ENCODE measurements at places on chromosomes 3 and 15. TPM values are rescaled to one million over a fixed set of nuclear protein-coding genes. Genes with fewer than 3 reads are reported as not detected.

DNA sequence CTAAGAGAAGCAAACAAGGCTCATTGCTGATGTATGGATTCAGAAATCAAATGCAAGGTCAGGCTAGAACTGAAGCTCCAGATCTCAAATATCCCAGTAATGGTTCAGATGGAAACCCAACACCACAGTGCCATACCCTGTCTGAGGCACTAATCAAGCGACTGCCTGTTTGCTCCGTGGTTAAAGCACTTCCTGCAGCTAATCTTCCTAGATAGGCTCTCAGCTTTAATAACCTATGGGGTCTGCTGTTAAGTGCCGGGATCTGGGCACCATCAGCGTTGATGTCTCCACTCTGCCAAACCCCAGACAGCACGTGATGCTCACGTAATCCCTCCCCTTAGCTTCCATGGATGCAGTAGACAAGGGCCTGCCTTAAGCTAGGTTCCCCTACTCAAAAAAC, 262.6 kb downstream of the MECOM start:
- DNase-seq: no peak

DNA sequence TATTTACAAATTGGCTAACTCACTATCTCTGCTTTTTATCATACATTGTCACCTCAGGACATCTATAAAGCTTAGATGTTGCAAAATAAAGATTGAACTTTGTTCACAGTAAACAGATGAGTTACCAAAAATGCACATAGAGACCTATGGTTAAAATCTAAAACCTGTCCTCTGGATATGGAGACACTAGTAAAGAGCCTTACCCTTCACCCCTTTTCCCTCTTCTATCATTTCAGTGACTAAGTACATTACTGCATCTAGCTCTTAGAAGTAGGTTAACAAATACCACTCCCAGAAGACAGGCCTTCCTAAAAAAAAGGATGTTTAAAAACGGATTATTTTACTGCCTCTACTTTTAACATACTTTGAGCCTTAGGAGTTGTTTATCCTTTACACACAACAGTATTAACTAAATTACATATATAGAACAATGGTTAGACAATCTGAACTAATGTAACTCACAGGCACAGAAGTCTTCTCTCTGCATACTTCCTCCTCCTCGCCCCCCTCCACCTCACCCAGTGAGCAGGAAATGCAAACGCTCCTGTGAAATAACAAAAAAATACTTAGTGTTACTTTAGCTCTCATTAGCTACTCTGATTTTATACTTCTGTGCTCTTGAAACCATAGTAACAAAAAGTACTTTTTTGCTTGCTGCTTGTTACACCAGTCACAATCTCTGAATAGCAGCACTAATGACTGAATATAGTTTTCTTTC, 23.3 kb downstream of the IREB2 start:
- no peak for DNase-seq

DNA sequence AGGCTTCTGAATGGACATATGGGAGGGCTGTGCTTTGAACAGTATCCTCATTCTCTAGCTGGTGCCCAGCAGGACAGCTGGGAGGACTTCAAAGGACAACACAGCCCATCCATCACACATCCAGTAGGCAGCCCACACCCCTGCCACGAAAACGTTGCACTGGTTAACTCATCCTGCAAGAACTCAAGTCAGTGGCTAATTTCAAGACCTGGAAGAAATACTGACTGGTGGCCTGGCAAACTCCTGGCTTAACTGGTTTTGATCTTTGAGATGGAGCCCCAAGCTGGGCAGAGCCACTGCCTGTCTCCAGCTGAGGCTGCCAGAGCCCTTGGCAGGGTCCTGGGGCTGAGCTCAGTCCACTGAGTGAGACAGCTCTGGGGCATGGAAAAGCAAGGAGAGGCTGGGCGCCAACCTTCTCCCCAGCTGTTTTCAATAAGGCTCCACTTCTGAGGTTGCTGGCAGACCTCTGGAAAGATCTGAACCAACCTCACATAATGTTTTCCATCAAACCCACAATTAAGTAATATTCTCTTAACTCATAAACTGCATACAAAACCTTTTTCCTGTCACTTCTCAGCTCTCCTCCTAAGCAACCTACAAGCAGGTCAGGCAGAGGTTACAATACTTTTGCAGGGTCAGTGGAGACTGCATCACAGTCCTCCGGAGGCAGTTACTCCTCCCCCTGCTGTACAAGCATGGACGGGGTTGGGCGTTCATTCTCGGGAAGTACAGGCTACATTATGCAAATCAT, 110.3 kb downstream of the MYLK start:
- DNase-seq: no peak

DNA sequence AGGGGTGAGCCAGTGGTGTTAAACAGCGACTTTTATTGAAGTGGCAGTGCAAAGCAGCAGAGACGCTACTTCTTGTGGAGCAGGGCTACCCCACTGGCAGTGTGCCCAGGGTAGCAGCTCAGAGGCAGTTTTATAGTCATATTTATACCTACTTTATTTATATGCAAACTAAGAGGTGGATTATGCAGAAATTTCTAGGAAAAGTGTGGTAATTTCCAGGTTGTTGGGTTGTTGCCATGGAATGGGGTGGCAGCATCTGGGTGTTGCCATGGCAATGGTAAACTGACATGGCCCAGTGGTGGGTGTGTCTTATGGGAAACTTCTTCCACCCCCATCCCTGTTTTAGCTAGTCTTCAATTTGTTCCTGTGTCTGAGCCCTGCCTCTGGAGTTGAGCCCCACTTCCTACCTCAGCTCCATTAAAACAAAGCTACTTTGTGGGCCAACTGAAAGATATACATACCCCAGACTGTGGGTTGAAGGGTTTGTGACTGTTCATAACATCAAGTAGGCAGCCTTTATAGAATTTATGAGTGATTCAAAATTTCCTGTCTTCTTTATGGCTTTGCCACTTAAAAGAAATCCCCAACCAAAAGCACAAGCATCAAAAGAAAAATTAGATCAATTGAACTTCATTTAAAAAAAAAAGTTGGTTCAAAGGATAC, 60.3 kb downstream of the EBLN2 start:
- DNase-seq: no peak

The ALDH1A2 gene
- 38.3 TPM for total RNA-seq

The MELTF gene
- total RNA-seq: 3.0 TPM

The CFAP44 gene
- 11.6 TPM for total RNA-seq

The UBXN7 gene
- 89.2 TPM for total RNA-seq
